Jurkat, Clone E6-1 (cell line): ENCODE measurements at places on chromosomes 5 and 9.

GRCh38 chr9:4700932-4701331 lies 21.6 kb downstream of the CDC37L1 start:
- DNase-seq, result no peak

DNA sequence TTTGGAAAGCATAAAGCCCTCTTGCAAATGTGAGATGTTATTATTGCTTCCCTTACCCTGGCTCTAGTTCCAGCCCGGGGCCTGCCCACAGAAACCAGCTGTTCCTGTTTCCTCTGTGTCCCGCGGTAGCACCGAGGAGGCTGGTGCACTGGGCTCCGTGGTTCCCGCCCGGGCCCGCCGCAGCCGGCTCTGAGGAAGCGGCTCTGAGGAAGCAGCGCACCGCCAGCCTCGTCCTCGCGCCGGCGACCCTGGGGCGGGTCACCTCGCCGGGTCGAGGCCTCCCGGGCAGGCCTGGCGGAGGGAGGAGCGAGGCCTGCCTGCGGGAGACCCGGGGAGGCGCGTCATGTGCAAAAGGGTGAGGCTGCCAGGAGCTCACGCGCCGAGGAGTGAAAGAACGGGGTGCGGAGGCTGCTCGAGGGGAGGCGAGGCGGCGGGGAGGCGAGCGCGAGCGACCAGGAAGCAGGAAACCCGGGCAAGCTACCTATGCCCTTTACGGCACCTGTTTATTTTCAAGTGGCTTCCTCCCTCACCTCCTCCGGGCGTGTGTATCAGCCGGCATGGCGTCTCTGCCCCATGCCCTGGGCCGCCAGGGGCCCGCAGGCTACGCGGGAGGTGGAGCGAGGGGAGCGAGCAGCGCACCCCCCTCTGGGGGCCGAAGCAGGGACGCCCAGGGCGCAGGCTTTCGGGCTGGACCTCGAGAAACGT lies 61.3 kb upstream of the MEGF10 start:
- no peak for DNase-seq

- DNase-seq, result no peak
These were observed 654.3 kb downstream of the ANXA1 start for GRCh38 chr9:73805853-73806458.

DNA sequence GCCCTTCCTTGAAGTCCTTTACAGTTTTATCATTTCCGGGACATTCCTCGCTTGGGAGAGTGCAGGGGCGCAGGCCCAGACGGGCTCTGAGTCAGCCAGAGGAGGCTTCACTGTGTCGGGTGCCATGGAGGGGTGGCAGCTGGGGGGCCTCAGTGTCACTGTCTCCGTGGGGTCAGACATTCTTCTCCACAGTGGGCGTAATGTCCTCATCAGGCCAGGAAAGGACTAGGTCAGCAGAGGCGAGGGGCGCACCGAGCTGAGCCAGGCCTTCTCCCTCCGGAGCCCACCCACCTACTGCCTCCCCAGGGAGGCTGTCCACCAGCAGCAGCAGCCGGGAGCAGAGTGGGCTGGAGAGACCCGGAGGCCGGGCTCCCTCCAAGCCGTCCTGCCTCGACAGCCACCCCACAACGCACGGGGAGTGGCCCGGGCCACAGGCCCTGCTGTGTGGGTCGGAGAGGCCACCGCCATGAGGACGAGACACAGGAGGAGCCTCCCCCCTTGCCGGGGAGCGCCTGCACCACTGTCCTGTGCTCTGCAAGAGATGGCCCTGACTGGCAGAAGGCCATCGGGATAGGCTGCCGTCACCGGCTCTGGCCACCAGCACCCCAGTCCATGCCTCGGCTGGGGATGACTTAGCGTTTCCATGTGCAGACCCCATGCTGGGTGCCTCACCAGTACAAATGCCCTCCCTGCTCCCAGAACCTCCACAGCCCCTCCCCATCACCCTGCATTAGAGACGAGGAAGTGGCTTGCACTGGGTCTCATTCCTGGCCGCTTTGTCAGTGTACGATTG lies 26.5 kb downstream of the SARDH start:
- no peak for DNase-seq

GRCh38 chr5:432928-433791 lies 9.8 kb upstream of the EXOC3 start:
- DNase-seq, result no peak

GRCh38 chr5:34687269-34688011 lies 31.3 kb downstream of the RAI14 start:
- no peak for DNase-seq

- no peak for DNase-seq
These were observed 24.2 kb upstream of the ANKRD33B start for GRCh38 chr5:10539687-10539998.

- no peak for DNase-seq
These were observed 13.4 kb upstream of the PCSK5 start for GRCh38 chr9:75876999-75877640.

DNA sequence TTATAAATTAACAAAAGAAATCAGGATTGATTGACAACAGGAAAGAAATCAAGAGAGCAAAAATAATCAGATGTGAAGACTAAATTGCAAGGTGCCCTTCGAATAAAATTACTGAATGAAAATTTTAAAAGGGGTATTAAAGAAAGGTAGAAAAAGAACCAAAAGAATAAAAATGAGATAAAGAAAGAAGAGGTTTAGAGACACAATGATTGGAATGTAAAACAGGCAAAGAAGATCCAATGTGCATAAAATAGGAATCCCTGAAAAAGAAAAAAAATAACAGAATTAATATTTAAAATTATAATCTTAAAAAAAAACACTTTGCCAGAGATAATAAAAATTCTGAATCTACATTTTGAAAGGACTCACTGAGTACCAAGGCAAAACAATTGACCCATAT lies 73.0 kb downstream of the AP3B1 start:
- DNase-seq, result no peak

DNA sequence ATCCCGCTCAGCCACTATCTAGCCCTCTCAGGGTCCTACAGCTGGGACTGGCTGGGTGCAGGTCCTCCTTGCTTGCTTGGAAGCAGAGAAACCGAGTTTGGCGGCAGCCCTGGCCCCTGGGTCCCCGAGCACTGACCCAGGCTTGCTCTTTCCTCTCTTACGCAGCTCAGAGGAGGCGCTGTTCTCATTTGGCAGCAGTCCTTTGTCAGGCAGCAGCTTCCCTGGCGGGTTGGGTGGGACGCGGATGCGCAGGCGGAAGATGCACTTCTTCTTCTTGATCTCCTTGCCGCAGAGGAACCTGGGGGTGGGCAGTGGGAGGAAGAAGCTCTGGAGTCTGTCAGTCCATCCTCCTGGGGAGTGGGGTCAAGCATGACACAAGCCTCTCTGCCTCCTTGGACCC lies 14.5 kb downstream of the PHF19 start:
- no peak for DNase-seq

DNA sequence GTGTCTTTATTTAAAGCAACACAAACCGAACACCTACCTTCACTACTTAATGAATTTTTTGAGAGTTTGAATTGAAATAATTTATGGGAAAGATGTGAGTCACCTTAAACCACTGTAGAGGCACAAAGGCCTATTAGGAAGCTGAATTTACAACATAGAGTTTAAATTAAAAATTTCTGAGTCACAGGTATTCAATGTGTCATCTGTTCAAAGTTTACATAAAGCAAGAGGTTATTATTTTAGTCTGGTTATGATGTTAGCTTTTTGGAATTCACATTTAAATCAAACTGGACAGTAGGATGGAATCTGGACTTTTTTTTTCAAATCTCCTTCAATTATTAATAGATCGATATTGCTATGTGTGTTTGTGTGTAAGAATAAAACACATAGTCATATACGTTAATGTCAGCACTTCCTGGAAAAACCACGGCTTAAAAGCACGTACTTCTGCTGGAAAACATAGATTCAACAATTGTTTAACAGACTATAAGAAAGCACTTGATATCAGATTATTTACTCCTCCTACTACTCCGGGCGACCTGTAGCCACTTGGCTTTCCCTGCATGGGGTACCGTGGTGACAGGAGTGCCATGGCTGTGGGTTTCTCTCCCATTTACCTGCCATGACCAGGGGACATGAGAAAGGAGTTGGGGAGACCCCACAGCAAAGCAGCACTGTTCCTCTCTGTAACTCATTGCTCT lies 638.6 kb downstream of the SEMA5A start:
- no peak for DNase-seq

DNA sequence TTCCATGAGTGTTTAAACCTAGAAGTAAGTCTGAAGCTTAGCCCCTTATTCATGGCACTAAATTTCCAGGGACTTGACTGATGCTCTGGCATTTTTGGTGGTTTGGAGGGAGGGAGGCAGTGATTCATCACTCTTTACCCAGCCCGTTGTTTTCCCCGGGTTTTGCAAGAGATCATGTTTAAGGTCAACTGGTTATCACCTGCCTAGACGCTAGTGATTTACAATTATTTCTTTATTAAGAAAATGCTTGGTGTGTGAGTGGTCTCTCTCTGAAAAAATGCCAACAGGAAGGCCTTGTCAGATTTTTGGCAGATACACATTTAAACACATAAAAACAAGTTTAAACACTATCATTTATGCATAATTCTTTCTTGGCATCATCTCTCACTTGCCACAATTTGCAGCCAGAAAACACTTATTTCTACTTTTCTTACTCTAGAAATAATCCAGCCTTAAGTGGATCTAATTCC lies 737.9 kb upstream of the ZNF608 start:
- DNase-seq, result no peak

- DNase-seq, result no peak
These were observed 4.3 kb upstream of the ACER2 start for GRCh38 chr9:19404283-19405075.

GRCh38 chr9:94665613-94666012 lies 26.3 kb upstream of the FBP1 start:
- no peak for DNase-seq

- DNase-seq, result no peak
These were observed 703.6 kb upstream of the NUDT12 start for GRCh38 chr5:104266161-104266560.

GRCh38 chr9:81292056-81292805 lies 397.1 kb downstream of the TLE1 start:
- DNase-seq, result no peak

GRCh38 chr5:102154291-102154690 lies 141.8 kb downstream of the SLCO4C1 start:
- no peak for DNase-seq

- no peak for DNase-seq
These were observed 26.7 kb upstream of the SUSD3 start for GRCh38 chr9:93031629-93032430.
